Stimulated activated CD4-positive, alpha-beta T cell treated with anti-CD3 and anti-CD28 coated beads, Interleukin-1b, Interleukin-23, amount 100 ng/mL, for 1 hour (primary cell): ENCODE measurements at places on chromosomes 13 and 19.

DNA sequence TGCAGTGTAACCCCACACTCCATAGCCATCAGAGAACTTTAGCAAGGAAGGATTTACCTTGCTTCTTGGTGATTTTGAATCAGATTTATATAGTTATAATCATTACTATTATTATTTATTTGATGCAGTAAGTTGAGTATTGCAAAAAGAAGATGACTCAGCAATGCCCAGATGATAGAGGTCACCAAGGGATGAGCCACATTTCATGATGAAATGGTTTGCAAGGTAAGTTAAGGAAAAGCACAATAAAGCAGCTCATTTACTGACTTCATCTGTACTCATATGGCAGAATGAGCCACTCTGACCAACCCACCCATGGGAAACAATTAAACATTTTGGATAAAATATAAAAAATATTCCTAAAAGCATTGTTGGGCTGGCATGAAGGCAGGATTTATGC lies 59.1 kb downstream of the AKAP11 start:
- DNase-seq: no peak

DNA sequence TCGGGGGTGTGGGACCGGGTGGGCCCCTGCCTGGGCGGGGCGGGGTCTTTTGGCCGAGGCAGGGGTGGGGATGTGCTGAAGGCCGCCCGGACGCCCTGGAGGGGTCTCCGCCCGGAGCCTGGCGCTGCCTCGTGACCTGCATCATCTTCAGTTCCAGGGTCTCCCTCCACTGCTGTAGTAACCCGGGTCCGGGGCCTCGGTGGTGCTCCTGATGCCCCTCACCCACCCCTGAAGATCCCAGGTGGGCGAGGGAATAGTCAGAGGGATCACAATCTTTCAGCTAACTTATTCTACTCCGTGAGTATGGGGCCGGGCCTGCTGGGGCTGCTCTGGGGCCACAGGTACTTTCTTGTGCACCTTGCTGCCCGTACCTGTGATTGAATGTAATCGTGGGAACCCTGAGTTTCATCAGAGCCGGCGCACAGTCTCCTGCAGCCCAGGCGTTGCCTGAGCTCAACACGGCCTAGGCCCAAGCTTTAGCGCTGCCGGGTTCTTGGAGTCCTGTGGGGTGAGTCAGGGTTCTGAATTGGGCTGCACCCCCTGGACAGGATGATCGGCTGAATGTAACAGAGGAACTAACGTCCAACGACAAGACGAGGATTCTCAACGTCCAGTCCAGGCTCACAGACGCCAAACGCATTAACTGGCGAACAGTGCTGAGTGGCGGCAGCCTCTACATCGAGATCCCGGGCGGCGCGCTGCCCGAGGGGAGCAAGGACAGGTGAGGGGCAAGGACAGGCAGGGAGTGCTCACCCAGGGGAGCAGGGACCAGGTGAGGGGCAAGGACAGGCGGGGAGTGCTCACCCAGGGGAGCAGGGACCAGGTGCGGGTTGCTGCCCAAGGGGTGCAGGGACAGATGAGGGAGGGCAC lies 10.5 kb downstream of the PEAK3 start:
- DNase-seq: no peak

GRCh38 chr13:49238621-49239020 lies 9.1 kb upstream of the CDADC1 start:
- no peak for DNase-seq

- DNase-seq: no peak
Observed at GRCh38 chr19:18401580-18402112, 4.2 kb upstream of the LRRC25 start.

DNA sequence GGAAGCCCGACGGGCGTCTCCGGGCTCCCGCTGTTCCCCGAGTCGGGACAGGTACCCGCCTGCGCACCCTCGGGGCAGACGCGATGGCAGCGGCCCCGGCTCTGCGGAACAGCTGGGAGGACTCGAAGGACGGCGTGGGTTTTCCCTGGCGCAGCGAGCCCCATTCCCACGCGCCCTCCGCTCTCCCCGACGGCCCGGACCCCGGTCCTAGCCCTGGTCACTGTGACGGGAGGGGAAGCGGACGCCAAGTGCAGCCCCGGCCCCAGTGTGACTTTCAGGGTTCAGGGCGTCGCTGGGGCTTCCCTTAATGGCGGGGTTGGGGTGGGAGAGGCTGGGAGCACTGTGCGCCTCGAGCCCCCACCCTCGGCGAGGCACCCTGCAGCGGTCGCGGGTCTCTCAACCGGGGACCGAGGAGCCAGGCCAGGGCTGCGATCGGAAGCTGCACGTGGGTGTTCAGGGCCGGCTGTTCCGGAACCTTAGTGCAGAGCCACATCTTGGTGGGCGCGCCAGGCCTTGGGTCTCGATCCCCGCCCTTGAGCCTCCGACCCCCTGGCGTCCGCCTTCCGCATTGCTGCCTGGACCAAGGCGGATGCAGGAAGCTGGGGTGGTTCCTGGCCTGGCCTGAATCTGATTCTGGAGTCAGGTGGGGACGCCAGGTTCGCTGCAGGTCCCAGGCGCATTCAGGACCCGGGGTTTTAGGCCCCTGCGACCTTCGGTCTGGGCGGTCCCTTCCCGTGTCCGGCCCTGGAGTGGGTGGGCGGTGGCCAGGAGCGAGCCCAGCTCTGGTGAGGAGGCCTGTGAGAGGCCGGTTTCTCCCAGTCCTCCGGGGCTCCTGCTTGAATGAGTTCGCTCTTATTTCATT lies 3.5 kb downstream of the LGALS7B start:
- no peak for DNase-seq

- no peak for DNase-seq
Observed at GRCh38 chr19:17681505-17682125, 6.5 kb downstream of the UNC13A start.
